CD4-positive, alpha-beta T cell (primary cell): ENCODE measurements at places on chromosomes 2 and 18.

GRCh38 chr18:51623653-51624052, 426.2 kb upstream of the MEX3C start:
- DNase-seq = no peak

GRCh38 chr2:137168552-137168951, 403.2 kb downstream of the THSD7B start:
- no peak for DNase-seq

DNA sequence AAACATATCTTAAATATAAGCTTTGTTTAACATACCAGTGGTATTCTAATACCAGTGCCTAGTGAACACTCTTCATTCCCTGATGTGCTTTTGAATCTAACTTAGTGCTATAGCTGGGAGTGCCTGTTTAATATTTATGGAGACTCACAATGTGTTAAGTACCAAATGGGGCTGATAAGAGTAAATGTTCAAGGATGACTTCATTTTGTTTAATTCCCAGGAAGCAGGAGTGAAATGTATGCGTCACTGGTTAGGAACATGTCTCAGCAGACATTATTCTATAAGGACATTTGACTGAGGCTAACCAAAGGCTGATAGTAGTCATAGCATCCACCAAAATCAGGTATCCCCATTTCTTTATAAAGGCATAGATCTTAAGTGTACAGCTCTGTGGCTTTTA, 31.7 kb upstream of the LINC00305 start:
- no peak for DNase-seq

GRCh38 chr2:143139835-143140393, 10.7 kb downstream of the ARHGAP15 start:
- DNase-seq = no peak

- DNase-seq = no peak
These were observed 201.2 kb upstream of the PARD3B start for GRCh38 chr2:204344119-204344518.

GRCh38 chr18:76451396-76452331, 43.4 kb downstream of the ZNF516 start:
- DNase-seq = no peak

DNA sequence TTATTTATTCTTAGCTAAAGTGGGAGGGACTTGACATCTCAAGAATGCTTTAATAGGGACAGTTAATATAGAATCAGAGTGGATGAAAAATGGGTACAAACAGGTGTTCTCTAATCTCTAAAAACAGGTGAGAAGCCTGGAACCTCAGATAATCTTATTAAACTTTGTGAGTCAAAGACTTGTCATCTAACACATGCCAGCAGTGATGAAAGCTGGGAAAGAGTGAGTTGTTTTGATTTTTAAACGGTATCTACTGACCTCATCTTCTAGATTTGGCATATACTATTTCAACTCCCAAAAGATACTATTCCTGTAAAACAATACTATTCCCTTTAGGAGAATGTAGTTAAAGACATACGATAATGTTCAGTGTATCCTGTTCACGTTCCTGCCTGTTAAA, 103.4 kb downstream of the CCDC141 start:
- DNase-seq = no peak

DNA sequence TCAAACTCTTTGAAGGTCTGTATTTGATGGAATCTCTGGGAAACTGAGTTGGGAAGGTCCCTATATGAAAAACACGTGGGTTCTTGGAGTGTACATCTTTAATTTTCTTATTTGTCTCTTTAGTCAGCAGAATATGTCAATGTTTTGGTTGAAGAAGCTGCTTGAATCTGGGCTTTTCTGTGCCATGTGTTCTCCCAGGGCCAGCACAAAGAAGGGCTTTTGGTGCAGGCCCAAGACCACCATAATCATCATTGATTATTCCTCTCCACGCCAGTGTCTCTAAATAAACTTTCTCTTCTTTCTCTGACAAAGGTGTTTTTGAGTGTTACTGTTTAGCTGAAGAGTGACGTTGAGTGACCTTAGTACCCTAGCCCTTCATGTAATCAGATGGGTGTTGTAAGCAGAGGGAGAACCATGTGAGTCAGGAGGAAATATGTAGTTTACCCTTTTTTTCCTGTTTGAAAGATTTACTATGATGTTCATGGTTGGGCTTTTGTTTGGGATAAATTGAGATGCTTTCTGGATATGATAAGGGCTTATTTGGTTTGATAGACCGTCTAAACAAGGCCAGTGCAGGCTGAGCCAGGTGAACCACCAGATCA, 11.6 kb upstream of the TNP1 start:
- DNase-seq = no peak

GRCh38 chr2:159555651-159556392, 60.5 kb downstream of the BAZ2B start:
- no peak for DNase-seq

DNA sequence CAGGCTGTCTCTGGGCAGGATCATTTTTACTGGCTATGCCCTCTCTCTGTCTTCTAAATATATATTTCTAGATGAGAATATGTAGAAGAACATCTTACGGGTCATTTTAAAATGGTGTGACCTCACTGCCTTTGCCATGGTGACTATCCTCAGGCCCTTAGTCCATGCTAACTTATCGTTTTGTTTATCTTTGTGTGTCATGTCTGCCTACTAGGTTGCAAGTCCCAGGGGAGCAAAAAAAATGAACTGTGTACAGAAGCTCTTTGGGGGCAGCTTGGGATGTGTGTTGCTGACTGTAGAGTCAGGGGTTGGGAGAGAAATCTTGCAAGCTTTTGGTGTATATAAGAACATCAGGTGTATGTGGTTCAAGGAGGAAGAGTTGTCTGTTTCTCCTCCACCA, 11.0 kb downstream of the CPSF3 start:
- no peak for DNase-seq

DNA sequence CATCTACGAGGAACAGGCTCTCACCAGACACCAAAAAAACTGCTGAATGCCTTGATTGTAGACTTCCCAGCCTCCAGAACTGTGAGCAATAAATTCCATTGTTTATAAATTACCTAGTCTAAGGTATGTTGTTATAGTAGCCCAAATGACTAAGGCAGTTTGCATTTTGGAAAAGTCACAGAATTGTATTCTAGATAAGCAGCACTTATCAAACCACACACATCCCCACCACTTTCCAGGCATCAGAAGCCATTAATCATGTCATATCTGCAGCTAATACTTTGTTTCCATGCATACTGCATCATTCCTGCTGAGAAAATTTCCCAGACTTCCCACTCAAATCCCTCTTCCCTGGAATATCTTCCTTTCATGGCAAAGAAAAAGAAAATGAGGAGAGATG, 187.2 kb downstream of the INO80D start:
- DNase-seq = no peak

- DNase-seq = no peak
These were observed 69.1 kb upstream of the GAREM2 start for GRCh38 chr2:26103752-26104151.

DNA sequence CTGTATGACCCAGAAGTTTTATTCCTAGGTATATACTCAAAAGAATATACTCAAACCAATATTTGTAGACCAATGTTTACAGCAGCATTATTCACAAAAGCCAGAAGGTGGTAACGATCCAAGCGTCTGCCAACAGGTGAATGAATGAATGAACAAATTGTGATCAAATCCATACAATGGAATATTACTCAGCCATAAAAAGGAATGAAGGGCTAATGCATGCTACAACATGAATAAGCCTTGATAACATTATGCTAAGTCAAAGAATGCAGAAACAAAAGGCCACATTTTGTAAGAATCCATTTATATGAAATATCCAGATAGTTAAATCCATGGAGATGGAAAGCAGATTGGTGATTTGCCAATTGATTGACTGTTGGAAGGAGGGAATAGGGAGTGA, 5.5 kb upstream of the CD226 start:
- DNase-seq = no peak

DNA sequence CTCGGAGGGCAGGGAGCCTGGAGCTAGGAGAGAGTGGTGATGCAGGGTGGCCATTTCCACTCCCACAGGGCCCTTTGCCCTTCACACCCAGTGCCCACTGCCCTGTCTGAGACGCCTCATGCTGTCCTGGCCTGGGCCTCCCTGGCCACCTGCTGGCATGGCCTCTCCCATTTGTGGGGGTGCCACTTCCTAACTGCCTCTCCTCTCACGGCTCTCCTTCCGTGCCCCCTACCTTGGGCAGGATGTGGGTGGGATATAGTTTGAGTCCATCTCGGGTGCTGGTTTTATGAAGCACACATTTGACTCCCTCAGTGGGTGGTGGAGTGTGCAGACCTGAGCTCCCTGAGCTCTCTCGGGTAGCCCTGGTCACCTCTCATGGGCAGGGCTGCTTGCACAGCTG, 46.0 kb downstream of the DGKD start:
- no peak for DNase-seq

- DNase-seq = no peak
These were observed 199.7 kb upstream of the BOD1L2 start for GRCh38 chr18:56947236-56947635.

DNA sequence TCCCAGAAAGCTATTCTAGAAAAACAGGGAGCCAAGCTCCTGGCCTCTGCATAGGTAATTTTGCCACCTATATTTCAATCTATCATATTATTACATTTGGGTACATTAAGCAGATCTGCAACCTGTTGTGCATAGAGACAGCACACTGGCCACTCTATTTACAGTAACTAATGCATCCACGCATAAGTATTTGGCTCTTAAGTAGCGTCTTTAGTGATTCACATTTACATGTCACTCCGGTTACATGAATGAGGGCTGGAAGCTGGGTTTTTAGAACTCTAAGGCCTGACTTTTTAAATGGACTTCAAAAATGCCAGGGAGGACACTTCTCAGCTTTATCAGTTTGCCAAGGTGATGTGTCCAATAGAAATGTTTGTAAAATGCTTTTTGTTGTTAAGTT, 97.7 kb downstream of the NYAP2 start:
- no peak for DNase-seq

DNA sequence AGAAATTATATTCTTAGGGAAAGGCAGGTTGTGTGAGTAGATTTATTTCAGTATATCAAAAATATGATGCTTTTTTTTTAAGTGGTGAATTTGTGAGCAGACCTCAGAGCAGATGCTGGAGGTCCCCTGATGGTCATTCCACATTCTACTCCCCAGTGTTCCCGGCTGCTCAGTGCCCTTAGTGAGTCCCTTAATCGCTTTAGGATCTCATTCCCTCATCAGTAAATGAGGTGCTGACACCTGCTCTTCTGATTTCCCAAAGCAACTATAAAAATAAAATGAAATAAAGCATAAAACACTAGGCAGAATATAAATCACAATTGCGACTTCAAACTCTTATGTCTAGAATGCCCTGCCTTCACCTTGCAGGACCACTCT, 216.2 kb upstream of the TNP1 start:
- no peak for DNase-seq

- DNase-seq = no peak
These were observed 7.4 kb upstream of the MOB1A start for GRCh38 chr2:74186038-74186437.

DNA sequence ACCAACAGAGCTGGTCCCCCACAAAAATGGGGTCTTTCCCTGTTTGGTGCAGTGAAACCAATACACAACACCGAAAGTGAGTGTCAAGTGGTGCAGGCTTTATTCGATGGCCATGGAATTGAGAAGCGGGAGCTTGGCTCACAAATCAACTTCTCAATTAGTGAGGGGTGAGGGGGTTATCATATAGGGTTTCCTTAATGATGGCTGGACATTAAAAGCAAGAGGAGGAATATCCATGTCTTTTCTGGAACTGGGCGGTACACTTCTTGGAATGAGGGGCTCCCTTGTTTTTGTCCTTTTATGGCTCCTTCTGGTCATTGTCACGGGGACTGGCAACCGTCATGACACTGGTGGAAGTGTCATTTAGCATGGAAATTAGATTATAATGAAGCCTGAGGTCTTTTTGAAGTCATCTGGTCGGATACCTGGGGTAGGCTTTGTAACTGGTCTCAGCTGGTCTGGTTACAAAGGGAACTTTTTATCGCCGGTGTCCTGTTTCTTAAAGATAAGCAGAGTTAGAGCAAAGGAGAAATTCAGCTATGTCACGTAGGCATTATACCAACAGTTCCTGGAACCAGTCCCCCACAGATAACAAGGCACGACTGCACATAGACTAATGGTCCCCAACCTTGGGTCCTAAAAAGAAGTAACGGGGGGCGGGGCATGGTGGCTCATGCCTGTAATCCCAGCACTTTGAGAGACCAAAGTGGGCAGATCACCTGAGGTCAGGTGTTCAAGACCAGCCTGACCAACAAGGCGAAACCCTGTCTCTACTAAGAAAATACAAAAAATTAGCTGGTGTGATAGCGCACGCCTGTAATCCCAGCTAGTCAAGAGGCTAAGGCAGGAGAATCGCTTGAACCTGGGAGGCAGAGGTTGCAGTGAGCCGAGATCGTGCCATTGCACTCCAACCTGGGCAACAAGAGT, 93.5 kb upstream of the NDUFV2 start:
- DNase-seq = no peak

DNA sequence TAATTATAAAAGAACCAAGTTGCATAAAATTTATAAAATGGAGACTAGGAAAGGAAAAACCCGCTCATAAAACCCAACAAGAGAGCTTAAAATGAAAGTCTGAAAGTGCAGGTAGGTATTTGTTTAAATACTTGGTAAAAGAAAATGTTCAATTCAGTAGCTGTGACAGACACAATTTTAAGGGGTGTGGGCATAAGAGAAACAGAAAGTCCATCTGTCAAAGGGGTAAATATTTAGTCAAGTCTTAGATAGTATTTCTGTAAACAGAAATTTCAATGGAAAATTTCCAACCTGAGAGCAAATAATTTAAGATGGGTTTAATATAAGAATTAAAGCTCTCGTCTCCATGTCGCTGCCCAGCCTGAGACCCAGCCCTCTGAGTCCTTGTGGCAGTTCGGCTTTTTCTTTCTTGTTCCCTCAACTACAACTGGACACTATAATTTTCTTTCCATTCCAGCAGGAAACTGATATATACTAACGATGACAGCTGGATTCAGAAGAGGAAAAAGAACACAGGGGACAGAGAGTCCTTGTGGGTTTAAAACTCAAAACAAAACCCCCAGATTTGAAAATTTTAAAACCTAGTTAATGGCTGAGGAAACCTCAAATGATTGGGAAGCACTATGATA, 88.0 kb upstream of the ZFP36L2 start:
- DNase-seq = no peak

- DNase-seq = no peak
These were observed 164.1 kb downstream of the FHOD3 start for GRCh38 chr18:36461551-36461987.

GRCh38 chr2:109226128-109226527, 97.1 kb downstream of the SH3RF3 start:
- no peak for DNase-seq

- no peak for DNase-seq
These were observed 20.5 kb downstream of the RND3 start for GRCh38 chr2:150466741-150467620.

- no peak for DNase-seq
These were observed 22.5 kb downstream of the STAT4 start for GRCh38 chr2:191128172-191128910.

GRCh38 chr2:194003911-194004310, 1653.1 kb upstream of the SLC39A10 start:
- no peak for DNase-seq

DNA sequence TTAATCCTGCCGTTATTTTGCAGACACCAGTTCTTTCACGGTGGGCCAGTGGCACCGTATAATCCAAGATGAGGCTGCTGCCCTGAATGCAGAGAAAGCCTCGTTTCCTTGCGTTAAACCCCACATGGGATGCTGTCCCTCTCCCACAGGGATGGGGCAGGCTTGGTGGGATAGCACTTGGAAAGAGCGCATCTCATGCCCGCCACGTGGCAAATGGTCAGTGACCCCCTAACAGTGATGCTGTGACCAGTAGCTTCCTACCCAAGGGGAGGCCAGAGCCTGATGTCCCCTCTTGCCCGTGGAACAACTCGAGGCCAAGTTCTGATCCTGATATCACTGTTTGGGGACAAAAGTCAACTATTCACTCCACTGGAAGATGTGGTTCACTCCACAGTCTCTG, 73.3 kb downstream of the RHOB start:
- no peak for DNase-seq

GRCh38 chr2:71452565-71452964, 796 bp upstream of the DYSF start:
- no peak for DNase-seq
